ENCODE measurements at places on chromosomes 4 and X.
A peak's percentile ranks its signal among the peaks of the same experiment; 100 is the strongest.

GRCh38 chr4:182449930-182450439 is 206.8 kb downstream of the TENM3 start:
- no peak for DNase-seq

- no peak for DNase-seq
Measured at GRCh38 chr4:44487341-44487740, 38.7 kb upstream of the KCTD8 start.

DNA sequence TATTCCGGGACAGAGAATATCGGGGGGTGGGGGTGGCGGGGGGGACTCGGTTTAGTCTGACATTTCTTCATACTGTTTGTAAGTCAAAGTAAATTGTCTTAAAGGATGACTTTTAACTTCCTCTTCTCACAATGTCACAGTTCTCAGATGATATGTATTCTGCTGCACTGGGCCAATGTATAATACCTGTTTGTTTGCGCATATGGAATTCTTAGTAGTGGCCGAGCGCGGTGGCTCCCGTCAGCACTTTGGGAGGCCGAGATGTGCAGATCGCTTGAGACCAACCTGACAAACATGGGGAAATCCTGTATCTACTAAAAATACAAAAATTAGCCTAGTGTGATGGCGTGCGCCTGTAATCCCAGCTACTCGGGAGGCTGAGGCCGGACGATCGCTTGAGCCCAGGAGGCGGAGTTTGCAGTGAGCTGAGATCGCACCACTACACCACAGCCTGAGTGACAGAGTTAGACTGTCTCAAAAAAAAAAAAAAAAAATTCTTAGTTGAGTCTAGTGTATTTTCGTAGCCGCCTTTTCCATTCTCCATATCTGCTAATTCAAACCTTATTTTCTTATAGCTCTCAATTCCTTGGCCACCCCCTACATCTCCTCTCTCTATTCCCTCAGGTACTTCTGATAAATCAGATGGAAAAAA is 851 bp downstream of the POLR2B start:
- no peak for DNase-seq

DNA sequence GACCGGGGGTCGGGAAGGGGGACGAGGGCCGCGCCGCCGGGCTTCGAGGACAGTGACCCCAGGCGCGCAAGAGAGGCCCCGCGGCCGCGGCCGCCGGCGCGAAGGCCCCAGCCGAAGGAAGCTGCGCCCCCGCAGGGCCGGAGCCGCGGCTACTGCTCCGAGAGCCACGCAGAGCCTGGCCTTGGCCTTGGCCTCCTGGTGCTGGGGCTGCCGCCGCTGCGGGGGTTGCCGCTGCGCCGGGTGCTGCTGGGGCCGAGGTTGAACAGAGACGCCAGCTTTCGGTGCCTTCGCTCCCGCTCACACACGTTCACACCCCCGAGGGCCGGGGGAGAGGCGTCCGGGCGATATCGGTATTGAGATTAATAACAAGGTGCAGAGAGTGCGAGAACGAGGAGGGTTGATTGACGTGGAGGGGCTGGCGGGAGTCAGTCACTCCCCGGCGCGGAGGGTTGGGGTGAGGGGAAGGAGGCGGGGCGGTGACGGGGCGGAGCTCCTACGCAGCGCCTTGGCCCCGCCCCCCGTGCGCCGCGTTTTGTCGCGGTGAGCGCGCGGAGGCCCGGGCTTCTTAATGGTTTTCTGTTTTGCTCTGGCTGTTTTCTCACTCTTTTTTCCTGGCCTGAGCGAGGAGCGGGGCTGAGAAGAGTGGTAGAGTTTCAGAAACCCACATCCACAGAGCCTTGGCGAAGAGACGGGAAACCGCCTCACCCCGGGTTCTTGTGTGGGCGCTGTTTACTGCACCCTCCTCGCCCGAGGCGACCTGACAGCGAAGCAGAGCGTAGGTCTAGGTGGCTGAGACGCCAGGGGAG is 878 bp upstream of the CNOT6L start:
- DNase-seq = peak; percentile 96

- no peak for DNase-seq
Measured at GRCh38 chr4:139535871-139536234, 20.2 kb downstream of the SETD7 start.
